ENCODE measurements at places on chromosomes 1 and 21.

DNA sequence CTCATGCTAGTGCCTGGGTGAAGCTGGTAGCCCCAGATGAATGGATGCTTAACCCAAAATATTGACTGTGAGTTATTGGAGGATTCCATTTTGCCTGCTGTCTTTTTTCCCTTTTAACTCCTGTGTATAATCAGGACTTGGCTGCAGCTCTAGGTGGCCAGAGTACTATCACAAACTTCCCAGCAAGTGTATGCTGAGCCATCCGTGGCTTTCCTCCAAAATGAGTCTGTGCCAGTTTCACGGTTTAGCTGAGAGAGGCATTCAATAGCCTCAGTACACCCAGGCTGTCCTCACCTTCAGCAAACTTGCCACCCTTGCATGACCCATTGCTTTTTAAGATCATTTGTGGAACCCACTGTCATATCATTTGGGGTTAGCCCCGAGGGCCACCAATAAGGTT is 5.3 kb upstream of the DPT start:
- no peak for DNase-seq

- no peak for DNase-seq
Measured at GRCh38 chr1:118960026-118960561, 28.0 kb downstream of the TBX15 start.

GRCh38 chr21:46122758-46123683 is 25.1 kb downstream of the COL6A2 start:
- no peak for DNase-seq

DNA sequence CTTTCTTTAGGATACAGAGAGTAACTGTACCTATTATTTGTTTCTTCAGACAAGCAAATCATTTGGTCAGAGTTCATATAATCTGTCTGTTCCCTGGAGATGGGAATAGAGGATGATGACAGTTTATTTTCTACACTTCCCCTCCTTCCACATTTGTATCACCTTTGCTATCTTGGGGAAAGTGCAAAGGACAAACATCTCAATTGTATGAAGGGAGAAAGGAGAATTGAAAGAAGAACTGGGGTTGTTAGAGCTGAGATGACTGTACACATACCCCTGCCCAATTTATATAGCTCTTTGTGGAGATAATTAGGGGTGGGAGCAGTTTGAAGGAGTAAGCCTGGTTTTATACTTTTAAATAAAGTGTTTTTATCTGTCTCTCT is 14.0 kb downstream of the POLR3GL start:
- DNase-seq = no peak

DNA sequence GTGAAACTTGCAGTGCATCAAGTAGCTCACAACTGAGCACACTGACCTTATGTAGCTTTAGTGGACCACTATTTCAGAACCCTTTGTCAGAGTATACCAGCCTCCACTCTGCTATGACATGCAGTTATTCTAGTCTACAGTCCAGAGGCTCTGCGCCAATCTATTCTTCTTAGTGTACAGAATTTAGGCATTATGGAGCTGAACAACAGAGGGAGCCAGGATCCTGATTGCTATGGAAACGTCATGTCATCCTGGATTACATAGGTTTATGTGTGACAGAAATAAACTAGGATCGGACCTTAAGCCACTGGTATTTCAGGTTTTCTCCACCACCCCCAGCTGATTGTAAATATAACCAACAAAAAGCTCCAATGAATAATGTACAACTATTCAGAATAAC is 48.1 kb upstream of the EEIG2 start:
- no peak for DNase-seq

GRCh38 chr1:44033756-44034155 is 2.5 kb upstream of the SLC6A9 start:
- DNase-seq = no peak

DNA sequence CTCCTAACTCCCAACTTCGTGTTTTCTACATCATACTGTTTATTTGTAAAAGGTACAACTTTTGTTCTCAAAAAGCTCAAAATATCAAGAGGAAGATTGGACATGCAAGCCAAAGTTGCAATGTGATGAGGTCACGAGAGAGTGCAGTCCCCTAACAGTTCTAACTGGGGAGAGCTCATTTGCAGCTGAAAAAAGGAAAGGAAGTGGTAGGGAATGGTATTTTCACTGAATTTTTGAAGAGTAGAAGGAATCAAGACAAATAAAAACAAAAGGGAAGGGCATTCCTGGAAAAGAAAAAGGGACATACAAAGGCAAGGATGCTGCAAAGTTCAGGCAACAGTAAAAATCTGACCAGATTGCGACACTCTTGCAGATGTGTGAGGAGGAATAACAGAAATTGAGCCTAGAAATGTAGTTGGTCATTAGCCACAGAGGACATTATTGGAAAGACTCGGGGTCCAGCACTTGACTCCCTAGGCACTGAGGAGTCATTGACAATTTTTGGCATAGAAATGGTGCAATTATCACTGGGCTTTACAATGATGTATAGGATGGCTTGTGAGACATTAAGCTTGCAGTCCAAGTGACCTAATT is 67.9 kb downstream of the TBX15 start:
- DNase-seq = no peak

GRCh38 chr1:59360170-59360569 is 63.3 kb downstream of the FGGY start:
- DNase-seq = no peak

DNA sequence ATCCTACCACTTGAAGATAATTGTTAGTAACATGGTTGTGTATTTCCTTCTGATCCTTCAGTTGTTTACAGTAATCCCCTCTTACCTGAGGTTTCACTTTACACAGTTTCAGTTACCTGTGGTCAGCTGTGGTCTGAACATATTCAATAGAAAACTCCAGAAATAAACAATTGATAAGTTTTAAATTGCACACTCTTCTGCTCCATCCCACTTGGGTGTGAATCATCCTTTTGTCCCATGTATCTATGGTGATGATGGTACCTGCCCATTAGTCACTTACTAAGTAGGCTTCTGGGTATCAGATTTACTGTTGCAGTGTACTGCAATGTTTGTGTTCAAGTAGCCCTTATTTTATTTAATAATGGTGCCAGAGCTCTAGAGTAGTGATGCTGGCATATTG is 62.5 kb downstream of the OSBPL9 start:
- no peak for DNase-seq

DNA sequence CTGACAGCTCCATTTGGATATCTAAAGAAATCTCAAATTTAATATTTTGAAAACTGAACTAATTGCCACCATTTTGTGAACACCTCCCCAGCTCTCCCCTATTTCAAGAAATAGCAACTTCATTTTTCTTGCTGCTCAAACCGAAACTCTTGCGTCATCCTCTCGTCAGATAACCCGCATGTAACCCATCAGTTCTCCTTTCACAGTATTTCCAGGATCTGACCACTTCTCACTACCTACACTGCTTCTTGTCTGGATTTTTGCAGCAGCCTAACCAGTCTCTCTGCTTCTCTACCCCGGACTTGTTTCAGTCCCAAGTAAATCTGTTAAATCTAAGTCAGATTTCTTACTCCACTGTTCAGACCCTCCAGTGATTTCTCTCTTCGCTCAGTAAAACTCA is 75.6 kb downstream of the MTR start:
- DNase-seq = no peak

- DNase-seq = no peak
Measured at GRCh38 chr1:80036690-80037432, 1030.3 kb upstream of the ADGRL4 start.

- peak; percentile 16 for DNase-seq
Measured at GRCh38 chr21:33434770-33435360, 31.7 kb downstream of the IFNGR2 start.

DNA sequence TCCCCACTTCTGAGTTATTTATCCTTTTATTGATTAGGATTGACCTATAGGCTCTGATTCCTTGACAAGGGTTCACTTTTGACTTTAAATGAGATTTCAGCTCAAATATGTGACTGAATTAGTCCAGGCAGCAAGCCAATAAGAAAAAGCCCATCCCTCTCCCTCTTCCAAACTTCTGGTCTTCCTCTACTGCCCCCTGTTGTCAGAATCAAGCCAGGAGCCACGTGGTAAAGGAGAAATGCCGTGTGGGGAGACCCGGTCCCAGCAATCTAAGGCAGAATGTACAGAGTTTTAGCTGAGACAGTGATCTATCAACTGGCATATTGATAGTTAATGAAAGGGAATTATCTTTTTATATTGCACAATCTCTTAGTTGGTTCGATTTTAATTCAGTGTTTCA is 5.2 kb downstream of the ADAMTS5 start:
- DNase-seq = no peak

GRCh38 chr1:224343679-224344078 is 13.0 kb upstream of the CNIH4 start:
- no peak for DNase-seq

DNA sequence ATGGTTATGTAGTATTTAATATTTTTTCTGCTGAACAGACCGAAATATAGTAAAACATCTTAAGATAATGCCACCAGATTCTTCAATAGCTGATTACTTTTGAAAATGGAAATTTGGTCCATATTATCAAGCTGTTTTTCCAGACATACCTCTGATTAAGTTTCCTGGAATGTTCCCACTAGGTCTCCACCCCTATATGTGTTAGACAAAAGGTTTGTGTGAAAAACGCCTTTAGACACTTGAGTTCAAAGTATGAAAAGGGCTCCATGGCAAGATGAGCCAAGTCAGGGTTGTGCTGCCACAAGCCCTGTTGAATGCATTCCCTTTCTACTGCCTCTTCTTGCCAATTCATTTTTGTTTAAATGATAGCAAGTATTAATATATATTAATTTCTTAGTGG is 52.7 kb downstream of the ZBTB17 start:
- DNase-seq = no peak

GRCh38 chr21:32828908-32829307 is 57.4 kb upstream of the PAXBP1 start:
- no peak for DNase-seq

- DNase-seq = peak; percentile 19
Measured at GRCh38 chr1:93079685-93080141, 630 bp downstream of the MTF2 start.

DNA sequence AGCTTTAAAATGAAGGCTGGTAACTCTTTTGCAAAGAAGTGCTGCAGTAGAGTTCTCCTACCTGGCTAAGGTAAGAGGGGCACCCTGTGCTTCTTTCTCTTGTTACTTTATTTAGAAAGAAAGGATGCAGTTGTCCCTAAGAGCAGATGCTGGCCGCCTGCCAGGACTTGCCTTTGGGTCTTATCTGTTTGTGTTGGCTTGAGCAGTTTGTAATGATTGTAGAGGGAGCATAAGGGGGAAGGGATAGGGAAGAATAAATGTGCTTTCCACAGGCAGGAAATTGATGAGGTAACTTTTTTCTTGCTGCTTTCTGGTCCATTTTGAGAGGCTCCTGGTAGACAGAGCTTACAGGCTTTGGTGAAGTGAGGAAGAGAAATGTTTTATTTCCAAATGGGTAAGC is 229.6 kb downstream of the HHAT start:
- DNase-seq = no peak

DNA sequence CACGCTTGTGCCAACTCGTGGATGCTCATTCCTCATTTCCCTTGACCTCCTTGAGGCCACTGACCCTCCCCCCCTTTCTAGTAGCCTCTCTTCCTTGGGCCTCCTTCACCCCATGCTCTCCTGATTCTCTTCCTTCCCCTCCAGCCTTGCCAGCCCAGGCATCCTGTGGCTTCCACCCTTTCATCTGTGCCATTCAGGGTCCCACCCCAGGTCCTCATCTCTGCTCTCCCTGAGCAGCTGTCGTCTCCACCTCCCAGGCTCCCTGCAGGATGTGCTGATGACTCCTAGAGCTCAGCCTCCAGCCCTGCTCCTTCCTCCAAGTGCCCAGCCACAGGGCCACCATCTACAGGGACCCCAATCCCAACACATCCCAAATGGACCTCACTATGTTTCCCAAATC is 197.4 kb downstream of the GRIK3 start:
- no peak for DNase-seq

GRCh38 chr1:226560243-226560642 is 11.7 kb downstream of the STUM start:
- DNase-seq = no peak

DNA sequence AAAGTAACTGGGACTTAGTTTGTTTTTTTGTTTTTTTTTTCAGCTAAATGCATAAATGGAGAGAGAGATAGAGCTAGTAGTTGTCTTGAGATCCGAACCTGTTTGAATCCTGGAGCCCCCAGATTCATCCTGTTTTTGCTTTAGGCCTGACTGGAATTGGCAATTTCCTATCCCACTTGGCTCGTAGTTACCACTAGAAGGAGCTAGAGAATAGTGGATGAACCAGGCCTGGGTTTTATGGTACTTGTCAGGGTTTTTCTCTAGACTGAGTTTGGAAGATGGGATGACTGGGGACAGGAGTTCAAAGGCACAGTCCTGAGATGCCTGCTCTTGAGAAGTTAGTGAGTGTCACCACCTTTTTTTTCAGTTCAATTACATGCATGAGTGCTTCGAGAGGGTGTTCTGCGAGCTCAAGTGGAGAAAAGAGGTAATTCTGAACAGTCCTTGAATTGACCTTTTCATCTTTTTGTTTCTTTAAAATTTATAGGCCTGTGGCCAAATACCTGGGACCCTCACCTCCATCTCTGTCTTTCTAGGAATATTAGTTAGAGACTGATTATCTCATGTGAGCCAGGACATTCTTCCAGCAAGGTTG is 23.4 kb downstream of the CELF3 start:
- no peak for DNase-seq

DNA sequence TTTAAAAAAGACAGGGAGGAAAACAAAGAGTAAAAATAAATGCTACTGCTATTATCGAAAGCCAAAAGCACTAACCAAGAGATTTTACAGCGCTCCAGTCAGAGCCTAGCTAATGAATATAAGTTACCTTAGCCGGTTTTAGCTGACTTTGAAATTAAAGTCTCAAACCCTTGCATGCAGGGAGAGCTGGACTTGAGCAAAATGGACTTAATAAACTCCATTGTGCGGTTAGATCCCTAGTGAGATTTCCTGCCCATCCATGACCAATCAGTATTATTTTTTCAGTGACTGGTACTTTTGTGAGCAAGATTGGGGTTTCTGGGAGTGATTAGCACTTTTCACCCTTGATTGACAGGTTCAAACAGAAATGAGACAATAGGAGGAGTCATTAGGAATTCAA is 333.4 kb upstream of the ADGRL2 start:
- no peak for DNase-seq

- DNase-seq = no peak
Measured at GRCh38 chr1:205610901-205611466, 20.8 kb downstream of the ELK4 start.

- no peak for DNase-seq
Measured at GRCh38 chr1:180926164-180926981, 13.7 kb downstream of the KIAA1614 start.

- DNase-seq = no peak
Measured at GRCh38 chr1:172239901-172240300, 180.6 kb upstream of the C1orf105 start.
